ENCODE measurements at places on chromosomes 7 and 10.
A peak's percentile ranks its signal among the peaks of the same experiment; 100 is the strongest.

GRCh38 chr7:155329225-155329624 lies 31.5 kb downstream of the INSIG1 start:
- no peak for DNase-seq

- DNase-seq: no peak
Observed at GRCh38 chr7:95238252-95238943, 85.9 kb downstream of the PON1 start.

DNA sequence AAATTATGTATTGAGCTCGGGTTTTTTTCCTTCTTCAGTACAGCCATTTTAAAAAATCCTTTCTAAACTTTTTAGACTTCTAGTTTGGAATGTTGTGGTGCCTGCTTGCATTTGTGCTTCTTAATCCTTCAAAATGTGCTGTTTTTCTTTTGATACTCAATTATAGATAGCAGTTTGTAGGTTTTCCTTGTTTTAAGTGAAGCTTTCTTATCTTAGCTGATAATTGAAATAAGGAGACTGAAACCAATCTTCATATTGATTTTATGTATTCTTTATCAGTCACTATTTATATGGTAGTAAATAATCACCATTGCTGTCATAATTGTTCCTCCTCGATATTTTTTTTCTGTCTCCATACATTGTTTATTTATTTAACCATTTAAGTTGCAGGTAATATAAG lies 56.6 kb downstream of the TAF3 start:
- no peak for DNase-seq

GRCh38 chr10:110772454-110773025 lies 99.2 kb upstream of the PDCD4 start:
- no peak for DNase-seq

GRCh38 chr7:156156734-156157408 lies 344.6 kb upstream of the SHH start:
- peak; percentile 61 for DNase-seq

GRCh38 chr7:49638166-49638565 lies 135.3 kb upstream of the VWC2 start:
- DNase-seq: no peak

DNA sequence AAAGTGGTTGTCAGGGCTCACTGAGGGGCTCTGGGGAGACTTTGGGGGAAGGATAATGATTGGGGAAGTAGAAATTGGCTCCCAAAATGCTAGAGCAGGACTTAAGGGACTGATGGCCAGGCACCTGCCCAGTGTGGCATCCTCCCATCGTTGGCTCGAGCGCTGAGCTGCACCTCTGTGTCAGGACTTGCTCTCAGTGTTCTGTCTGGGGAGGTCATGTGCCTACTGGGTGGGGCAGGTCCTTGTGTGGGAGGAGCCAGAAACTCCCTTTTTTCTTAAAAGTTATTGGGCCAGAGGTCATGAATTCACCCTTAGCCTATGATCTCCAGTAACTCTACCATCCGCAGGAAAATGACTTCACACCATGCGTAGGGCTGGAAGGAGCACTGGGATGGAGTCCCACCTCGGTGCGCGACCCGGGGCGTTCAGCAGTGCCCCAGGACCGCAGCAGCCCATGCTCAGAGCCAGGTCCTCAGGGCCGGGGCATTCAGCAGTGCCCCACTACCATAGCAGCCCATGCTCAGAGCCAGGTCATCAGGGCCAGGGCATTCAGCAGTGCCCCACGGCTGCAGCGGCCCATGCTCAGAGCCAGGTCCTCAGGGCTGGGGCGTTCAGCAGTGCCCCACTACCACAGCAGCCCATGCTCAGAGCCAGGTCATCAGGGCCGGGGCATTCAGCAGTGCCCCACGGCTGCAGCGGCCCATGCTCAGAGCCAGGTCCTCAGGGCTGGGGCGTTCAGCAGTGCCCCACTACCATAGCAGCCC lies 221.9 kb downstream of the EBF3 start:
- no peak for DNase-seq

GRCh38 chr10:131088619-131089018 lies 222.9 kb downstream of the TCERG1L start:
- no peak for DNase-seq

DNA sequence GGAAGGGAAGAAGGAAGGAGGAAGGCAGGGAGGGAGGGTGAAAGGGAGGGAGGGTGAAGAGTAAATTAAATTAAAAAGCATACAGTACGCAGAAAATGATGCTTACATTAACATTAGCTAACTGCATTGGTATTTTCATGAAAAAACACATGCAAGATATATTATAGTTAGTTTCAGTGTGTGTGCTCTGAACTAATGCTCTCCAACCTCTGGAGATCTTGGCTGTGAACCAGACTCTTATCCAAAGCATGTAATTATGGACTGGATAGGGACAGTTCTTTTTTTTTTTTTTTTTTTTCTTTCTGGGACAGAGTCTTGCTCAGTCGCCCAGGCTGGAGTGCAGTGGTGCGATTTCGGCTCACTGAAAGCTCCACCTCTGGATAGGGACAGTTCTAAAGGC lies 357.0 kb downstream of the FRMD4A start:
- no peak for DNase-seq

DNA sequence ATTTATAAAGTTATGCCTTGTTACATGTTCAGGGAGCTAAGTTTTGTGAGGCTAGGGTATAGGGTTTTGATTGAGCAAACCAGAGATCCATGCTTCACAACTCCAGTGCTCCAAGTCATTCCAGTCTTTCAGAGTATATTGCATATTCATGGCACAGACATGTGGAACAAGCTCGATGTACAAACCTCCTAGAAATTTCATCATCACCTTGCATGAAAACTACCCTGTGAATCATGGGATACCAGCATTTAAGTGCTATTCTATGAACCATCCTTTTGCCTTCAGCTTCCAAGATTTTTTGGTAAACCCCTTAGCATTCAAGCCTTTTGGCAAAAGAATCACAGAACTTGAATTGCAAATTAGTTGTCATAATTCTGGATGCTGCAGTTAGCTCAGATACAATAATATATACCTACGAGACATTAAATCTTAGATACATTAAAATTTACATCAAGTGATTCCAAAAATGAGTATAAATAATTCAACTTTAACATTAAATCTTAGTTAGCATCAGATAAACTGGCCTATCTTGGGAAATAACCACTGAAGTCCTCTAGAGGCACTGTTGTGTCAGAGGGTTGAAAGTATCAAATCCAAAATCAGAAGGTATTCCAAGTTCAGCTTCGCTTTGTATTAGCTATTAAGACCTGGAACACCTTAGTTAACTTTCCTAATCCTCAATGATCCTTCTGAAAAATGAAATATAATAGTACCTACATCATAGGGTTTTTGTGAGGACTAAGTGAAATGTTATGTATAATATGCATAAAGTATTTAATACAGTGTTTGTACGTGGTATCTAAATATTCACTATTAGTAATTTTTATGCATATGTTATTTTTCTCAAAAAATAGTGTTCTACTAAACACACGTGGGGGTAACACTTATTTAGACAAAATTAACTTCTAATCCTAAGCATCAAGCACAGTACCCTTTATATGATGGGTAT lies 55.5 kb upstream of the CABCOCO1 start:
- DNase-seq: peak; percentile 14

DNA sequence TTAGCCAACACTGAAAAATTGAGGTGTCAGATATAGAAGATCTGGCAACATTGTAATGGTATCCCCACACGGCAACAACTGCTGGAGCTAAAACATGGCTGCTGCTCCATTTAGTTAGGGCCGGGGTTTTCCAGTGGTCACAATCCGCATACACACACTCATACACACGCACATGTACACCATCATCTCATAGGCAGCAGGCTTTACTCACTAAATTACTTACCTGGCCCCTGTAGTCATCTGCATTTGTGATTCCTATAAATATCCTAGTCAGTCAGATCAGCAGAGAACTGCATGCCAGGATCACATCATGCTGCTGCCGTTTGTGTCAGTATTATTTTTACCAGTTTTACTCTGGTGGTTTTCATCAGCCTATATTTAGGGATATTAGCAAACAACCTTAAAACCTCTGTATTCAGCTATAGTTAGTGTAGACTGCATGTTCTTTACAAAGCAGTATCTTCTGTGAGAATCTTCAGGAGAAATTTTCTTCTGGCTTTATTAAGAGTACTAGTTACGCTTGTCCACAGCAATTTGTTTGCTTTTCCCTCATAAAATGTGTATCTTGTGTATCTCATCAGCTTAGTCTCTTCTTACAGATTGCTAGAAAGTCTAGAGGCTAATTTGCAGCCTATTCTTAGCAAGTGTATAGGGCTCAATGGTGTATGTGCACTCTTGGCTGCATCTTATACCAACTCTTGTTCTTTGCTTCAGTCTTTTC lies 38.3 kb upstream of the PTPN12 start:
- DNase-seq: no peak

DNA sequence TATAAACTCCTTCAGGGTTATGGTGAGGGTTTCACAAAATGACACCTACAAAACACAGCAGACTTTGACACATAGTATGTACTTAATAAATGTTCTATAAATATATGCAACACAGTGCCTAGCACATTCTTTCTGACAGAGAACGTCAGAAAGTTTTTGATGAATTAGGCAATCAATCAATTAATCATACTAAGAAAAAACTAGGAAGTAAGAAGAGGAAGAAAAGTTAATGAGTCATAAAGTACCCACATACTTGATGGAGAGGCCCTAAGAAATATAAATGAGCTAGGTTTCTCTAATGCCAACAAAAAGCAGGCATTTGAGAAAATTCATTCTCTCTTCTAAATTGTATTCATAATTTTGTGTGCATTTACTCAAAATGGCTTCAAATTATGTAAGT lies 192.7 kb upstream of the VWC2 start:
- no peak for DNase-seq

DNA sequence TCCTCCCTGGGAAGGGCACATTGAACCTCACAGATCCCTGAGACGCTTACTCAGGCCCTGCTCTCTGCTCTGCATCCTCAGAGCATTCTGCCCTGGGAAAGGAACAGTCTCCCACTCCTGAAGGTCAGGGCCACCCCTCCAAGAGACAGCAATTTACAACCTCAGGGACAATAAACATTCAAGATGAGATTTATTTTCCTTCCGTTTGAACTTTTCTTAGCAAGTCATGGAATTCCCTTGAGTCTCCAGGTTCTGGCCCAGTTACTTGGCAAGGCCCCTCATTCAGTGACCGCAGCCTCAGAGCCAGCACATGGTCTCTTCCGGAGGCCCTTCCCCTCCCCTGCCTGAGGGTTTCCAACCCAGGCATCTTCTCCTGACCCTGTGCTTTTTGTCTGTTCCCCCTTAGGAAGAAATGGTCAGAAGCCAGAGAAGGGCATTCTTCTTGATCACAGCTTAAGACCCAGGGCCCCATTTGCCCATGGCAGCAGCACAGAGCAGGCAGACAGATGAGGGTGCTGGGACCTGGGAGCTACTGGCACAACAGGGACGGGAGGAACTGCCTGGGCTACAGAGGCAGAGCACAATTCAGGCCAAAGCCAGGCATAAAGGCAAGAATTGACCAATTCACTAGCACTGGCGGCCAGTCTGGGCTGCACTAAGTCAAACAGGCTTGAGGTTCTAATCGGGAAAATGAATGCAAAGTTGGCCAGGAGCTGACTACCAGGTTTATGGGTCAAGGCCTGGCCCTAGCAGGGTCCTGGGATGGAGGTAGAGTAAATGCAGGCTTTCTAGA lies 56.7 kb downstream of the VSTM4 start:
- no peak for DNase-seq

DNA sequence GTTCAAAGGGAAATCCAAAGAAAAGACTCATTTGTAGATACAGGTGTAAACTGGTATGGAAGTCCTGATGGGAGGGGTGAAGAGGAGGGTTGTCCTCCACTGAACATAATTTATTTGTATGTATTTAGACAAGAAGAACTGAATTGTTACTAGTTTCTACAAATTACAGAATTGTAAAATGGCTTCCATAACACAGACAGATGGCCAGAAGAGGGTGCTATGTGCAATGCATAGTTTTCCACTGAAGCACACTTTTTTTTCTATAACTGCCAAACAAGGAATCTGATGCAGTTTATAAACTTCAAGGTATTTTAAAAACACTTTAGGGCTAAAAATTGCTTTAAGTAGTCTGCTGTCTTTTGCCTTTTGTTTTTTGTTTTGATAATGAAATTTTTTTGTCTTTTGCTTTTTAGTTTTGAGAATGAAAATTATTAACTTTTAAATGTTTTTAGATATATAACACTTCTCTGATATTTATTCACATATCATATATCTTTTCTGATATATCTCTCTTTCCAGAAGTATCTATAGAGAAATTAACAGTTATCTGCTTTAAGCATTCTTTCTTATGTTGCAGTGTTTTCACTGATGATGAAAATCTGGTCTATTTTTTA lies 58.5 kb downstream of the PHYHIPL start:
- peak; percentile 47 for DNase-seq

GRCh38 chr10:111348076-111348475 lies 271.2 kb downstream of the ADRA2A start:
- DNase-seq: no peak

- DNase-seq: no peak
Observed at GRCh38 chr10:59366290-59366689, 3.9 kb upstream of the FAM13C start.

GRCh38 chr7:38607466-38607865 lies 23.7 kb downstream of the AMPH start:
- DNase-seq: no peak

DNA sequence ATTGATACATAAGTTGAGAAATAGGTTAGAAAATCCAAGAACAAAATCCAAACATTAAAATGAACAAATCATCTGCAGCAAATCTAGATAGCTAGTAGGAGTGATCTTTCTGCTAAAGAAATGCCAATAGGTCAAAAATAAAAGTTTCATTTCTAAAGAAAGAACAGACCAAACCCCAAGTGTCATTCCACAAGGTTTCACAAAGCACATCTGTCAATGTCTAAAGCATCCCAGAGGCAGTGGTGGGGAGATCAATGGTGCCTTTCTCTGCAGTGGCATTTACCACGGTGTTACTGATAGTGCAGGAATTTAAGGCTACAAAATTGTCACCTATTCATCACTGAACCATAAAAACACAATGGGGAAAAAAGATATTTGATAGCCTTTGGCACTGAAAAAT lies 147.9 kb downstream of the PARD3 start:
- DNase-seq: no peak

DNA sequence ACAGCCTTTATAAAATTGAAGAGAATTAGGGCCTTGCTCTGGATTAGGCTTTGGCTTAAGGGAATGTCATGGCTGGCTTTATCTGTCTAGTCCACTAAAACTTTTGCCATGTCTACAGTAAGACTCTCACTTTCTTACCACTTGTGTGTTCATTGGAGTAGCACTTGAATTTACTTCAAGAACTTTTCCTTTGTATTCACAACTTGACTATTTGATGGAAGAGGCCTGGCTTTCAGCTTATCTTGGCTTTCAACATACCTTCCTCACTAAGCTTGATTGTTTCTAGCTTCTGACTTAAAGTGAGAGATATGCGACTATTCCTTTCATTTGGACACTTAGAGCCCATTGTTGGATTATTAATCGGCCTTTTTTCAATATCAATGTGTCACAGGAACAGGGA lies 96.1 kb downstream of the TPST1 start:
- no peak for DNase-seq
